ENCODE measurements at places on chromosomes 7 and 10.

GRCh38 chr7:152847386-152847908 is 87.9 kb downstream of the ACTR3B start:
- no peak for DNase-seq

GRCh38 chr7:98802088-98802780 is 67.6 kb downstream of the TMEM130 start:
- DNase-seq: peak; percentile 8

DNA sequence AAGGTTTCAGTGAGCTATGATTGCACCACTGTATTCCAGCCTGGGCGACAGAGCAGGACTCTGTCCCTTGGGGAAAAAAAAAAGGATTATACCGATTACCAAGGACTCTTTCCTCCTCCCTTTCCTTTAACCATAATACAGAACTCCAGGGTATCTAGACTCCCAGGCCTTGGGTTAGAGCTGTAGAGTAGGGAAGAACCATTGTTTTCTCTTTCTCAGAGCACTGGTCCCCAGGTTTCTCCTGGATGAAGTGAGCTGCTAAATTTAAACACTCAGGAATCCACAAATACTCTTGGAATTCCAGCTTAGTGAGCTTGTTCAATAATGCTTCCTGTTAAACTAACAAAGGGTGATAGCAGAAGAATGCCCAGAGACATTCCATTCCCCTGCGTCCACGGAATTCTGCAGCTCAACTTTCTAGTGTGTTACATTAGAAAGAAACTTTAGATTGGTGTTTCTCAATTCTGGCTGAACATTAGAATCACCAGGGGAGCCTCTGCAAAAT is 14.6 kb upstream of the RPEL1 start:
- DNase-seq: no peak

DNA sequence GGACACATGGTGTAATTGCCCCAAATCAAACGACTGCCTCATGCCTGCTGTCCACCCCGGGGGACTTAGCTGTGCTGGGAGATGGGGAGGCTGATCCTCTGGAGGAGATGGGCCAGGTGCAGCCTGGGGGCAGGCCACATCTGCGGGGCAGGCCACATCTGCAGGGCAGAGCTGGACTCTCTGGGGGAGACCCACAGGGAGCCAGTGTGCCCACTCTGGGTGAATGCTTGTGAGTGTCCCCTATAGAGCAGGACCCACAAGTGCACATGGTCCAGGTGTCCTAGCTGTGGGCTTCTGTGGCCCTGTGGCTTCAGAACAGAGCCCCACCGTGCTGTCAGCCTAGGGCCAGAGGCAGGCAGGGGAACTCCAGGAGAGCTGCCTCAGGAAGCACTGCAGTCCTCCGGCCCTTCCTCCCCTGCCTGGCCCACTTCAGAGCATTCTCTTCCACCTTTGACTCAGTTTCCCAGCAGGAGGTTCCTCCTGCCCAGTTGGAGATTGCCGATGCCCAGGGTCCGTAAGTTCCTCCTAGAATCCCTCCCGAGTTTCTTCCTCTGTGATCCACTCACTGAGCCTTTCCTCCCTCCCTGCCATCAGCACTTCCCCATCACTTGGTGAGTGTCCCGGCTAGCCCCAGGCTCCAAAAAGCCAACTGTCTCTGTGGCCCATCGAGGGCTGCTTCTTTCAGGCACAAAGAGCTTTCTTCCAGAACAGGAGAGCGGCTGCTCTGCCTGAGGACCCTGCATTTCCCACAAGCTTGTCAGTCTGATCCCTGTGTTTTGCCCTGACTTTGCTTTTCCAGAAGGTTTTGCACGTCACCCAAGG is 50.3 kb downstream of the ADCYAP1R1 start:
- DNase-seq: no peak

DNA sequence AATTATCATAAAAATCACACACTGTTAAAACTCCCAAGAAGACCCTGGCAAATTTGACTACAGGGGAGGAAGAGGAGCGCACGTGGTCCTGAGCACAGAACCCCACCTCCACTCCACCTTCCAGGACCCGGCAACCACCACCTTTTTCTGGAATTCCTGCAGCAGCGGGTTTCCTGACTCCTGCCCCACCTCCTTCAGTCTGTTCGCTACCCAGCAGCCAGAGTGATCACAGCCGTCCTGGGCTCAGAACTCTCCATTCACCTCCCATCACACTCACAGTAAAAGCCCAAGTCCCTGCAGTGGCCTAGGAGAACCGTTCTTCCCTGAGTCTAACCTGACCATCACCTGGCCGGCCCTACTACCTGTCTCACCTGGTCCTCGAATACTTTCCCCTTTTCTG is 107.4 kb upstream of the FAM204A start:
- DNase-seq: no peak

DNA sequence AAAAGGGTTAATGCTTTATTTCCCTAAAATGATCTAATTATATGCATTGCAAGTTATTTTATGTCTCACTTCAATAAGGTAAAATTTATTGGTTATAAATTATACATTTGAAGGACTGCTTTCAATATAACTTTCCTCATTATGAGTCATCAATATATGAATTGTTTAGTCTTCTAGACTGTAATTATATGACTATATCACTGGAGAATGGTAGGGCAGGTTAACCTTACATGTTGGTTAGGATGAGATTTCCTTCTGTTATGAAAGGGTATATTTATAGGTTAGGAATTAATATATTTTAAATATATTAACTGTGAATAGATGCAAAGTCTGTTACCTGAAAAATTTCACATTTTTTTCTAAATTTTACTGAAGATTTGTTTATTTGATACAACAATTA is 406.4 kb upstream of the ETV1 start:
- no peak for DNase-seq

- no peak for DNase-seq
These were observed 70.6 kb downstream of the MLLT10 start for GRCh38 chr10:21604651-21605050.

DNA sequence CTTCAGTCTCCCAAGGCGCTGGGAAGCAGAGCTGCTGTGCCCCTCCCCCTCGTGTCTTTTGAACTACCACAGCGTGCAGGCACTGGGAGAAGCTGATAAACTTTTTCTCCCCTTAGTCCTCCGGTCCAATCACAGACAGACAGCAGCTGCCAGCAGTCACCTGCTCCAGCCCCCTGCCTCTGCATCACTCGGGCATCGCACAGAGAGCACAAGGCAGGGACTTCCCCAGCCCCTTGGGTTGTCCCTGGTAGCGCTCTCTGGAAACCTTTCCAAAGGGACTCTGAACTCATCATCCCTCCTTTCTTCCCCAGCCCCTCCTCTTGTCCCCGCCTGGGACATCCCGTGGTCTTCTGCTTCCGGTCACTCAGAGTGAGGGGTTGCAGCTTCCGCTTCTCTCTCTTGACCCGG is 1.4 kb upstream of the NEUROG3 start:
- no peak for DNase-seq

DNA sequence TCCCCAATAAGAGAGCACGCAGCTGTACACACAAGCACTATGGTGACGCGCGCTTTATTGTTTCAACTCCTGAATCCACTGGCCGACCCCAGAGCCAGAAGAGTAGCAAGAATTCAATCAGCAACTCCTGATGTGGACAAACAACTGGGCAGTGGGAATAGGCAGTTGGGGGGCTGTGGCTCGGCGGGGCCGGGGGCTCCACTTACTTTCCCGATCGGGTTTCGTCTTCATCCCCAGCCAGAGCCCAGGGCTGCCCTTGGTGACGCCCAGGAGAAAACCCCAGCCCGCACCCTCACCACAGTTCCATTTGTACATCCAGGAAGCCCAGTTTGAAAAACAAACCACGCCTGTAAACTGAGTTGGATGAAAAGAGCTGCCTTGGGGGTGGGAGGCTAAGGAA is 38.7 kb downstream of the DAGLB start:
- DNase-seq: no peak

DNA sequence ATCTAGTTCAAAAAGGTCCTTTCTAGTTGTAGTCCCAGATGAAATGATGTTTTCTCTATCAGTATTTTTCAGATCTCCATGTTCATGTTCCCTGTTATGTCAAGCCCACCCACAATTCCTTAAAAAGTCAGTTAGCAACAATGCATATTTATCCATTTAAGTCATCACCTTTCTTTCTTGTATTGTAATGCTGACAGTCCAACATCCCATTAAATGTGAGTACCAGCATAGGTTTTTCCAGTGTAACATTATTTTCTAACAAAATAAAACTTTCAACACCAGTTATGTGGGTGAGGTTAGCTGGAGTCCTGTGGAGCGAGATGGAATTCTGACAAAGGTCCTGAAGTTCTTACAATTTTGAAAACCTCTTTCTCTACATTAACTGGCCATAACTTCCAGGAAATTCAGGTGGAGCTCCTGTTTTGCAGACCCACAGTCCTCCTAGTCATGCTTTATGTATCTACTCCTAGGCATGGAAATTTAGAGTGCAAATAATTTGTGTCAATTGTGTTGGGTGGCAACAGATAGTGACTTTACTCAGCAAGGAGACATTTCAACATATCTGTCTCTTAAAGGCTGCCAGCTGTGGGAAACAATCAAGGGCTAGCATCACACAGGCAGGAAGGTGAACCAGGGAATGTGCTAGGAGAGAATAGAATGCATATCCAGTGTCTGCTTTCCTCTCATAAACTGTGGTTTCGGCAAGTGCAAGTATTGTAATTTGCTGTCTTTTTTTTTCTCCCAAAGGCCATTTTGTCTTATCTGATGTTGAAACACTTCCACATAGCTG is 162.6 kb downstream of the MTERF1 start:
- no peak for DNase-seq

DNA sequence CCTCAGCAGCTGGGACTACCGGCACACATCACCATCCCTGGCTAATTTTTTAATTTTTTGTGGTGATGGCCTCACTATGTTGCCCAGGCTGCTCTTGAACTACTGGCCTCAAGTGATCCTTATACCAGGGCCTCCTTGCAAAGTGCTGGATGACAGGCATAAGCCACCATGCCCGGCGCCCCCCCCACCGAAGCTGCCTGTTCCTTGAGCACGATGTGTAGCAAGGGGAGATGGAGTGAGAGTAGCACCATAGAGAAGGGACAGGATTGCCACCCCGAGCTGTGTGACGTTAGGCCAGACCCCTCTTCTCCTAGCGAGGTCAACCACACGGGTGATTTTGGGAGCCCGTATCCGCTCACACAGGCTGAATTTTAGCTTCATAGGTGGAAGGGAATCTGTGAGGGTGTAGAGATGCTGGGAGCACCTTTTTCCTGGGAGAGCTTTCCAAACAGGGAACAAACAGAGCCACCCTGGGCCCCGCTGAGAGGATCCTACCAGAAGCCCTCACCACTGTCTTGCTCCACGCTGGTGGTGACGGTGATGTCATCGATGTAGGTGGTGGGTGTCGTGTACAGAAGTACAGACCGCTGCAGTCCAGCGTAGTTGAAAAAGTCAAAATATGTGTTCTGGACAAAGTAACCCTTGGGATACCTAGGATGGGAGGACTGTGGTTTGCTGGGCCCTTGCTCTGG is 3.0 kb downstream of the GUSB start:
- no peak for DNase-seq

GRCh38 chr7:69967689-69968450 is 369.6 kb downstream of the AUTS2 start:
- no peak for DNase-seq

DNA sequence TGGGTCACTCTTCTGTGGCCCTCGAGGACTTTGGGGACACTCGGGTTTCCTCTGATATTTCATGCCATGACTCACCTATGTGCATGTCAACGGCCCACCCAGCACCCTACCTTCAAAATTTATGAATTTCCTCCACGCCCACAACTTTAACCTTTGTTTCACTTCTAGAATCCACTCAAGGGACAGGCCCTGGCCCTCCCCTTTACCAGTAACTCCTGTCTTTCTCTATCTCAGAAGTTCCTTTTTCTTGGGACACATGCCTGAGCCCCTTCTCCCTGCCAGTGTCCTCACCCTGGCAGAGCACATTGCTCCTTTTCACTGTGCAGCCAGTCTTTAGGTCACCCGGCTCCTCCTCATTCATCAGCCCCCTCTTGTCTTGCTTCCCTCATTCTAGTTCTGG is 282.5 kb upstream of the KLF6 start:
- peak; percentile 40 for DNase-seq

DNA sequence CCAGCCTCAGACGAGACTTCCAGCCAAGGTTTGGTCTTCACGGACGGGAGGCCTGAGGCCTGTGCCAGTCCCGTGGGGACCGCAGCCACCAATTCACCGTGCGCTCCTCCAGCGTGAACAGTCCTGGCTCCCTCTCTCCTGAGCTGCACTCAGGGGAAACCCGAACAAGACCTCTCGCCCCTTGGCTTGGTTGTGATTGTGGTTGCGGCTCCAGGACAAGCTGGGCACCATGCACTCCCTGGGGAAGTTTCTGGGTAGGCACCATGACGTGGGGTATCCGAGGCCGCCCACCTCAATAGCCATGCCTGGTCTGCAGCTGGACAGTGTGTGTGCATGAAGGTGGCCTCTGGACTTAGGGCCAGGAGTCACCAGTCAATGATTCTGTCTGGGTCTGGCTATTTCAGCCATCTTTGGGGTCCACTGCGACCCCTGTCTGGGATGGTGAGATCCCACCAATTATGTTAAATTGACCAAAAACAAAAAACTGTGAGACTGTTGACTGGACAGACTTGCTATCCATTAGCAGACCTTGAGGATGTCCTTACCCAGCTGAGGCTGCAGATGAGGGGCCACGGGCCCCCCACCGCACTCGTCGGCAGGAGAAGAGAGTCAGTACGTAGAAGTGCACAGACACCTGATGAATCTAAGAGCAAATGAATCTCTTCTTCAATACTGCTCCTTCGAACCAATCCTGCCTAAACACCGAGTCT is 33.5 kb upstream of the EN2 start:
- DNase-seq: no peak

DNA sequence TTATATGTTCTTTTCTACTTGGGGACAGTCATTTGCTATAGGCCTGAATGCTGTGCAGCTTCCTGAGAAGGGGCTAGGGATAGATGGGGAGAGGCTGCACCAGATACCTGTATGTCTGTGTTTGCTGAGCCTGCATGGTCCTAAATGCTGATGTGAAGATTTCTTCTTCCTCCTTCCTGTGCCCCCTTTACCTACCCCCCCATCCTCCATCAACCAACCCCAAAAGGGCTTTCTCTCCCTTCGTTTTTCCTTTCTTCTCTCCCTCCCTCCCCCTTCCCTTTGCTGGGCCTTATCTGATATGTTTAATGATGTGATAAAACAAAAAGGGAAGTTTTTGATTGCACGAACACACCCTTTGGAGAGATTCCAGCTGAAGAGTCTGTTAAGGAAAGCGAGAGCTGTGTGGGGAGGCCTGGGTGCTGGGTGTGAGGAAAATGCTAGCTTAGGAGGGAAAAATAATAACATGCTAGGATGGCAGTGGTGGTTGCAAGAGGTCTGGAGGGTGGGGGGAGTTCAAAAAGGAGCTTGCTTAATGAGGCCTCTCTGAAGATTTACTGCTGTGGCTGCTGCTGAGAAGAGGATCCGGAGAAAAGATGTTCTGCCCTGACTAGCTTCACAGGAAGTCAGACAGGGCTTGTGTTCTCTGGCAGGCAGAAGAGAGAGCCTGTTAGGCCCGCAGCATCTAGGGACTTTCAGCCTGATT is 101.8 kb downstream of the SAMD9 start:
- DNase-seq: no peak
